Astrocyte of the spinal cord (primary cell): ENCODE measurements at places on chromosomes 16 and 17.
A peak's percentile ranks its signal among the peaks of the same experiment; 100 is the strongest.

DNA sequence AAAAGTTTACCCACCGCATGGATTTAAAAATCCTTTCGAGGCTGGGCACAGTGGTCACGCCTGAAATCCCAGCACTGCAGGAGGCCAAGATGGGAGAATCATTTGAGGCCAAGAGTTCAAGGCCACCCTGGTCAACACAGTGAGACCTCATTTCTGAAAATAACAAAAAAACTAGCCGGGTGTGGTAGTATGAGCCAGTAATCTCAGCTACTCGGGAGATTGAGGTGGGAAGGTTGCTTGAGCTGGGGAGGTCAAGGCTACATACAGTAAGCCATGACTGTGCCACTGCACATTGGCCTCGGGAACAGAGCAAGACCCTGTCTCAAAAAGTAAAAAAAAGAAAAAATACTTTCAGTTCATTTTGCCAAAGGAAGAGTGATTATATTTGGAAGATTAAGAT, 12.7 kb downstream of the GNA13 start:
- no peak for DNase-seq

GRCh38 chr16:24819462-24820040, 26.2 kb upstream of the SLC5A11 start:
- no peak for DNase-seq

DNA sequence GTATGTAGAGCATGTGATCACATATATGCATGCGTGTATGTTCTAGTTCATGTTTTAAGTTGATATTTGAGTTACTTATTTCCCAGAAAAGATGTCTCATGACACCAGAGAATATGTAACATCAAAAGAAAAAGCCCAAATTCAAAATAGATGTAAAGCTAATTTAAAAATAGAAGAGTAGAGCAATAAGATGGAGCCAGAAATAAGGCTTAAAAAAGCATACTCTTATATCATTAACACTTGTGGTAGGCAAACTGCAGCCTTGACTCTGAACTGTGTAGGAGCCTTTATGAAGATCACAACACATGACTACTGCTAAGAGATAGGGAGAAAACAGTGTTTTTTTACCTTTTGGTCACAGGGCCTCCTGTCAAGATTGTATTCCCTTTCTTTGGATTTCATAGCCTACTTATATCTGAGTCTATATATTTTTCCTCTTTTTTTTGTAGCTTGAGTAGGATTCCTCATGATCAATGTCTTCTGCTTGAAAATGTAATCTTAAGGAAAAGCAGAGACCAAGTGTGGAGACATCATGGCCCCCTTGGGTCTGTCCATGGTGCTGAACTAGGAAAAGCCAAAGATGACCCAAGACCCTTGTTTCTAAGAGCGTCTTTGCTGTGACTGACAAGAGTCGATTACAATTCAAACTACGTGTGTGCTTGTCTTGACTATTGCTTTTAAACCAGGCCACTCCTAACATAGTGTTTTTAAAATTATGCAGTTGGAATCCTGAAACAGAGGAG, 390.4 kb downstream of the SHISA9 start:
- DNase-seq = no peak

DNA sequence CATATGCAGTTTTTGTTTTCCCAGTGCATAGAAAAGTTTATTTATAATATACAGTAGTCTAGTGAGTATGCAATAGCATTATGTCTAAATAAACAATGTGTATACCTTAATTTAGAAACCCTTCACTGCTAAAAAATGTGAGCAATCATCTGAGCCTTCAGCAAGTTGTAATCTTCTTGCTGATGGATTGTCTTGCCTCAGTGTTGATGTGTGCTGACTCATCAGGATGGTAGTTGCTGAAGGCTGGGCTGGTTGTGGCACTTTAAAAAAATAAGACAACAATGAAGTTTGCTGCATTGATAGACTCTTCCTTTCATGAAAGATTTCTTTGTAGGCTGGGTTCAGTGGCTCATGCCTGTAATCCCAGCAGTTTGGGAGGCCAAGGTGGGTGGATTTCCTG, 13.9 kb upstream of the CAPNS2 start:
- DNase-seq = peak; percentile 62

DNA sequence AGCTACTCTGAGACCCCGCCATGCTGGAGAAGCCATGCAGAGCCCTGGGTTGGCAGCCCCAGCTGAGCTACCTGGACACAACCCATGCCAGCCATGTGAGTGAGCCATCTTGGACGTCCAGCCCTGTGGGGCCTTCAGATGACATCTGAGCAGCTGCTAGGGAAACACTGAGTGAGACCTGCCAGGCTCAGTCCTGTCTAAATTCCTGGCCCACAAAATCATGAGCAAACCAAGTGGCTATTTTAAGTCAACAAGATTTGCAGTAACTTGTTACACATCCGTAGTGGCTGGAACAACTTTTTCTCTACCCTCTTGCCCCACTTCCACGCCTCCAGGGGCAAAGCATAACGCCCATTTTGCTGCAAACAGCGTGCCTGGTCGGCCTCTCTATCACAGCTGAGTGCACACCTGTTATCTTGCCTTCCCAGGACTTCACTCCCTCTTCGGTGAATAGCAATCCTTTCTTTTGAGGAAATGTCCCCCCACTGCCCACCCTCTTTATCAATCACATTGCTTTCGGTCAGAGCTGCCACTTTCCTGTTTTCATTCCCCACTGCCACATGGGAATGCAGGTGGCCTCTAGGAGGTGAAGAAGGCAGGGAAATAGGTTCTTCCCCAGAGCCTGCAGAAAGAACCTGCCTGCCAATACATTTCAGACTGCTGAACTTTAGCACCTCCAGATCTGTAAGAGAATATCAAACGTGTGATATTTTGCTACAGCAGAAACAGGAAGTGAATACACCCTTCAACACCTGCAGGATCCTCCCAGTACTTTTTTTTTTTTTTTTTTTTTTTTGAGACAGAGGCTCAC, 7.4 kb upstream of the SCIMP start:
- DNase-seq = no peak

DNA sequence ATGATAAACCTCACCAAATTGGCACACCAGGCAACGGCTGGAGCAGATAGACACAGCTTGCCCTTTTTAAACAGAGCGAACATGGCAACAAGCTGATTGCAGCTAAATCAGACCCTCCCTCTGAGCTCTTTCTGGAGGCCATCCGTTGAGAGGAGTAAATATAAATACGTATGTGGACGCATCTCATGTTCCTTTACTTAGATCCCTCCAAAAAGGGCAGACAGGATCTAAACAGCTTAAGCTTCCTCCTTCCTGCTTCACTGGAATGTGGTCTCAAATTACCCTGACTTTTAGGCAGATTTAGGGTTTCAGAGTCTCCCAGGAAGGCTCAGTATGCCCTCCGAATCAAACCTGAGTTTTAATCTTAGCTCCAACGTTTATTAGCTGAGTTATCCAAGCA, 204.7 kb upstream of the GOT2 start:
- no peak for DNase-seq

GRCh38 chr17:57375770-57376225, 119.5 kb downstream of the MSI2 start:
- DNase-seq = no peak

DNA sequence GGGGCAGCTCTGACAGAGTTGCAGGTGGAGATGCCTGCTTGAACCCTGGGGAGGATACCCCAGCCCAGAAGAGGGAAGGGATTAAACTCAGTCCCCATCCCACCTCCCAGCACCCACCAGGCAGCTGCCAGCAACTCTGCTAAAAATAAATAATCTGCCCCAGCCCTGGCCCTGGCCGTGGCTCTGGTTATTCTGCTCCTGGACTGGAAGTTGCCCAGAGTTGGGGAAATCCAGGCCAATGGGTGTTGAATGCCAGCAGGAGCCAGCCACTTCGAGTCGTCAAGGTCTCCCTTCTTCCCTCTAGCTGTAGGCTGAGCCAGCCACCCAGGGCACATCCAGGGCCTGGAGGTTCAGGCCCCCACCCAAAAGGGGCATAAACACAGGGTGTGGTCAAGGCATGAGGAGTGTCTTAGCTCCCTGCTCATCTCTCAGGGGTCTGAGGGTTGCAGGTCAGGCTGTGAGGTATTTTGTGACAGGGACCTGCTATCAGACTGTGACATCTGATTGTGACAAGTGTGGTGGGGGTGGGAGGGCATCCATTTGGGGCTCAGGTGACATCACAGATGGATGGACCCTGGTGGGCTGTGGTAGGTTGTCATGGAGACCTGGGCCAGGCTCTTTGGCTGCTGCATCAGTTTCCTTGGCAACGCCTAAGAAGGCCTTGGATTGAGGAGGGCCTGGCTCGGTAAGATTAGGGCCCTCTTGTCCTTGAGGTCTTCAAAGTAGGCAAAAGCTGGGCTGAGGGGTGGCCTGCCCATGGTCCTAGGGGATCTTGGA, 1.0 kb upstream of the RRAD start:
- no peak for DNase-seq

GRCh38 chr16:23509782-23510163, 521 bp downstream of the GGA2 start:
- DNase-seq = peak; percentile 31

GRCh38 chr17:20992987-20993862, 49.6 kb downstream of the USP22 start:
- peak; percentile 83 for DNase-seq

- DNase-seq = no peak
Observed at GRCh38 chr16:11160676-11161115, 95.3 kb downstream of the SOCS1 start.

DNA sequence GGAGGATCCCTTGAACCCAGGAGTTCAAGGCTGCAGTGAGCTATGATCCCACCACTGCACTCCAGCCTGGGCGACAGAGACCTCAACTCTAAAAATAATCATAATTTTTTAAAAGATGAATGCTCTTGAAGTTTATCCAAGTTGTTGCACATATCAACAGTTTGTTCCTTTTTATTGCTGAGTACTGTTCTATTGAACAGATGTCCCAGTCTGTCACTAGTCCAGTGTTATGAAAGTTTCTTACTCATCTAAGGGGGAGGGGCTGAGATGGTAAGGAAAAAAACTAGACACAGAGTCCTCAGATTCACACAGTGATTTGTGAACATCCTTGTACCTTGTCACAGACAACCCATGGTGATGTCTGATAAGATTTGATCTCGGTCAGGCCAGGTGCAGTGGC, 3.9 kb downstream of the ACAP1 start:
- DNase-seq = no peak

- DNase-seq = no peak
Observed at GRCh38 chr17:12522336-12522735, 143.4 kb upstream of the MYOCD start.

- no peak for DNase-seq
Observed at GRCh38 chr17:81427173-81428120, 32.2 kb downstream of the BAHCC1 start.

DNA sequence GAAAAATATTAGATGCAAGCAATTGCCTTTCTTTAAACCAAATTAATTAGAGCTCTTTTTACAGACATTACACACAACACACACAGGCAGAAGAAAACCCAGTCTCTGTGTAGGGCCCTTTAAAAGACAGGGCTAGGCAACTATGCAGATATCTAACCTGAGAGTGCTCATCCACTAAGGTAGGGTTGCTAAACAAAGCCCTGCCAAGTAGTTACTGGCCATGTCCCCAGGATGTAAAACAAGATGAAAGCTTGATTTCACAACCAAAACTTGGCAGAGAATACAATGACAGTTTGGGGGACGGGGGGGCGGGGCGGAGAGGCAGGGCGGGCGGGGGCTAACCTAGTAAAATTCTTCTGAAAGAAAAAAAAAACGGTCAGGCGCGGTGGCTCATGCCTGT, 669.0 kb upstream of the CA10 start:
- no peak for DNase-seq
